ENCODE measurements at places on chromosomes 16 and 17.
A peak's percentile ranks its signal among the peaks of the same experiment; 100 is the strongest.

DNA sequence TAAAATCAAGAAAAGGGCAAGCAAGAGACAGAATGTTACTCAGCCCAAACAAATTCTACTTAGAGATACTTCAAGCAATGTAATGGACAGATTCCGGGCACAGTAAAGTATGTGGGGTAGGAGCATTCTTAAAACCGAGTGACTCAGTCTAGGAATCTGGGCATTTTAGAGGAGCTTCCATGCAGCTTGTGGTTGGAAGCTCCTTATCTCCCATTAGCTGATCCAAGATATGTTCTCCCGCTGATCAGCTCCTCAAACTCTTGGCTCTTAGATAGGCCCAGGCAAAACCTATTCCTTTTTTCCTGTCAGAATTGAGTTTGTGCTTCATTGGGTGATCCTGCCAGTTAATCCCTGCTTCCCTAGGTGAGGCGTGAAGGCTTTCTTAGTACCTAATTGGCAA is 303.3 kb downstream of the CEP112 start:
- no peak for DNase-seq

DNA sequence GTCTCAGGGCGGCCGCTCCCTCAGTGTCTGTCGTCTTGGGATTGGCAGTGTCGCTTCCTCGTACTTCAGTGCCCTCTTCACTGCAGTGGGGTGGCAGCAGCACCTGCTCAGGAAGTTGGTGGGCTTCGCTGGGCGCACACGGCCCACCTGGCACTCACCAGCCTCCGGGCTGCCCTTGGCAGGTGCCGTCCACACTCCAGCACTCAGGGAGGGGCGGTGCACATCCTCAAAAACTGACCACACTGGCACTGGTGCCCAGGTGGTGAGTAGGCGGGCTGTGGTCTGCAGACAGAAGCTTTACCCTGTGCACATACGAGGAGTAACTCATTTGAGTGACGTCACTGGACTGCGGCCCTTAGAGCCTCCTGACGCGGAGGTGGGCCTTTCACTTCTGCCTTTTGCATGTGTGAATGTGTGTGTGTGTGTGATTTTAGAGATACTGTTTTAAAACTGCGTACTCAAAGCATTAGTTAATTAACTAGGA is 94.6 kb downstream of the BANP start:
- no peak for DNase-seq

GRCh38 chr17:57397402-57397801 is 141.1 kb downstream of the MSI2 start:
- no peak for DNase-seq

- DNase-seq = no peak
Observed at GRCh38 chr16:3087243-3088235, 11.6 kb downstream of the ZSCAN10 start.

DNA sequence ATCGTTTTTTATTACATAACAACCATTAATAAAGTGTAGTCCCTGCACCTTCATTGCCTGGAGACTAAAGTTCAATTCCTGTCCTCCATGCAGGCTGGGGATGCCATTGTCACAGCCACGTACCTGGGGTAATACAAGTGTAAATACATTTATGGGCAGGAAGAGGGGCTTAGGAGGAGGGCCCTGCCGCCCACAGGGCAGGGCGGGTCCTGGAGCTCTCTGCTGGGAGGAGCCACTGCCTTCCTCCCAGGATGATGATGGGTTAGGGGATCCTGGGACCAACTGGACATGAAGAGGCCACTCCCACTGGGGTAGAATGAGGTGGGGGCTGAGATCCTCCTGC is 44.1 kb upstream of the SLC38A10 start:
- no peak for DNase-seq

GRCh38 chr17:48483471-48484131 is 47.2 kb downstream of the HOXB1 start:
- DNase-seq = no peak

- no peak for DNase-seq
Observed at GRCh38 chr17:6870841-6871240, 39.3 kb upstream of the TEKT1 start.

GRCh38 chr16:15650698-15651171 is 690 bp downstream of the NDE1 start:
- DNase-seq = peak; percentile 30

- no peak for DNase-seq
Observed at GRCh38 chr17:17710728-17711541, 29.7 kb downstream of the RAI1 start.

DNA sequence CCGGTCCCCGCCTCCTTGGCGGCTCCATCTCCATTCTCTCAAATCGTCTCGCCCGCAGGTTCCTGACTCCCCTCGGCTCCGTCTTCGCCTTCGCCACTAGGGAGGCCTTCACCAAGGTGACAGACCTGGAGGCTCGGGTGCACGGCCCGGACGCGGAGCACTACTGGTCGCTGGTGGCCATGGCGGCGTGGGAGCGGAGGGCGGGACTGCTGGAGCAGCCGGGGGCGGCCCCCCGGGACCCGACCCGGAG is 862 bp downstream of the GLTPD2 start:
- no peak for DNase-seq

GRCh38 chr16:78292844-78293380 is 193.5 kb downstream of the WWOX start:
- DNase-seq = no peak

- no peak for DNase-seq
Observed at GRCh38 chr17:69719474-69720048, 305.1 kb downstream of the MAP2K6 start.

DNA sequence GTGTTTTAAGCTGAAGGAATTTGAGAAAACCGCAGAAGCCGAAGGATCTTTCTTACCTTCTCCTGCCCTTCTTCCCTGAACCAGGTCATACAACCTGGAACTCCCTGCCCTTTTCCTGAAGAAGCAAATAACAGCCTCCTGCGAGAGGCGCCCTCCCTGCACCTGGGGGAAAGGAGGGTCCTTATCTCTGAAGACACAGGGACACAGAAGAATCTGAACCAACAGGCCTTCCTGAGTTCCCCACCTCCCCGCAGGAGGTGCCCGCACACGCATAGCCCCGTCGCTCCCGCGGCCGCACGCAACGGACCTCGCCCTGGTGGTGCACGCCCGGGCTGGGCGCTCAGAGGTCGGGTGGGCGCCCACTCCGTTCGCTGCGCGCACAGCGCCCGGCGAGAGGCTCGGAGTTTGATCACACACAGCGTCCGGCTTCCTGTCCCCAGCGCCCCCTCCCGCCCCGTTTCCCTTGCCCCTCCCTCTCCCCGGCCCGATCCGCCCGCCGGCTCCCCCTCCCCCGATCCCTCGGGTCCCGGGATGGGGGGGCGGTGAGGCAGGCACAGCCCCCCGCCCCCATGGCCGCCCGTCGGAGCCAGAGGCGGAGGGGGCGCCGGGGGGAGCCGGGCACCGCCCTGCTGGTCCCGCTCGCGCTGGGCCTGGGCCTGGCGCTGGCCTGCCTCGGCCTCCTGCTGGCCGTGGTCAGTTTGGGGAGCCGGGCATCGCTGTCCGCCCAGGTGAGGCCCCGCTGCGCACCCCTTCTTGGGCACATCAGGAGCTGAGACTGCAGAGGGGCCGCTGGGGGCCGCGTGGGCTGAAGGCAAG is at the start of gene TNFSF12:
TSS of gene TNFSF12 (plus strand) at position 474 of the 816 bp plus-strand sequence. CDS start at position 570, 96 bp downstream.
- DNase-seq = peak; percentile 62

GRCh38 chr17:36703860-36704266 is 102.5 kb downstream of the MRM1 start:
- peak; percentile 17 for DNase-seq

GRCh38 chr16:87051526-87052320 is 265.5 kb downstream of the C16orf95 start:
- DNase-seq = no peak
